ENCODE measurements at places on chromosomes 3 and 15.

GRCh38 chr15:95446854-95447253 is 883.6 kb upstream of the NR2F2 start:
- no peak for DNase-seq

- DNase-seq, result no peak
These were observed 115.7 kb downstream of the SEMA5B start for GRCh38 chr3:122911901-122912300.

- no peak for DNase-seq
These were observed 36.5 kb downstream of the QTRT2 start for GRCh38 chr3:114093016-114093380.

- DNase-seq, result no peak
These were observed 25.3 kb upstream of the ZNF770 start for GRCh38 chr15:35013370-35013769.

DNA sequence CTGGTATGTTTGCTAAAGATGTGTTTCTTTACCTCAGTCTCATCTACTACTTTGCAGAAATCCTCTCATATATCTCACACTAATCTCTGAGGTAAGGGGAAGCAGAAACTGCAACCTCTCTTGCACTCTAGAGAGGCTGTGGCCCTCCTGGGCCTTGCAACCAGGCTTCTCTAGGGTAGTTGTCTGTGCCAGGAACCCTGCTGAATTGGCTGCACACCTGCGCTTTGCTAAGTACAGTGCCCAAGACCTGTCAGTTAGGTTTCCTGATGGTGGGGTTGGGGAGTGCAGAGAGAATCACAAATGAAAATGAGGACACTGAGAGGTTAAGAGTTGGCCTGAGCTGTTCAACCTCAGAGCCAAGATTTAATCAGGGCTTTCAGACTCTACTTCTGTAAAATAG is 117.2 kb upstream of the PLXNA1 start:
- DNase-seq, result no peak

GRCh38 chr3:194548346-194549321 is 61.8 kb upstream of the ATP13A3 start:
- DNase-seq, result no peak

- DNase-seq, result peak; percentile 50
These were observed 104.2 kb upstream of the RAD18 start for GRCh38 chr3:9067352-9067975.

GRCh38 chr3:46948830-46949671 is 27.5 kb downstream of the CCDC12 start:
- no peak for DNase-seq

- DNase-seq, result no peak
These were observed 25.6 kb downstream of the TMEM207 start for GRCh38 chr3:190424108-190424477.

Measured in NCI-H1417 (cell line).